CD4-positive, alpha-beta T cell treated with Interleukin-17A for 1 hour (primary cell): ENCODE measurements at places on chromosomes 12 and 14.

- no peak for DNase-seq
Measured at GRCh38 chr14:78341827-78342389, 171.7 kb downstream of the NRXN3 start.

DNA sequence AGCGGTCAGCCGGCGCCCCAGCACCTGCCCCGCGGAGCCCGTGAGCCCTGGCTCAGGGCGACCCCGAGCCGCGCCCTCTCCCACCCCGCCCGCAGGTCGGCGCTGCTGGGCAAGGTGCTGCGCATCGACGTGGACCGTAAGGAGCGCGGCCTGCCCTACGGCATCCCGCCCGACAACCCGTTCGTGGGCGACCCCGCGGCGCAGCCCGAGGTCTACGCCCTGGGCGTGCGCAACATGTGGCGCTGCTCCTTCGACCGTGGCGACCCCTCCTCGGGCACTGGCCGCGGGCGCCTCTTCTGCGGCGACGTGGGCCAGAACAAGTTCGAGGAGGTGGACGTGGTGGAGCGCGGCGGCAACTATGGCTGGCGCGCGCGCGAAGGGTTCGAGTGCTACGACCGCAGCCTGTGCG, 14.4 kb downstream of the HHIPL1 start:
- no peak for DNase-seq

DNA sequence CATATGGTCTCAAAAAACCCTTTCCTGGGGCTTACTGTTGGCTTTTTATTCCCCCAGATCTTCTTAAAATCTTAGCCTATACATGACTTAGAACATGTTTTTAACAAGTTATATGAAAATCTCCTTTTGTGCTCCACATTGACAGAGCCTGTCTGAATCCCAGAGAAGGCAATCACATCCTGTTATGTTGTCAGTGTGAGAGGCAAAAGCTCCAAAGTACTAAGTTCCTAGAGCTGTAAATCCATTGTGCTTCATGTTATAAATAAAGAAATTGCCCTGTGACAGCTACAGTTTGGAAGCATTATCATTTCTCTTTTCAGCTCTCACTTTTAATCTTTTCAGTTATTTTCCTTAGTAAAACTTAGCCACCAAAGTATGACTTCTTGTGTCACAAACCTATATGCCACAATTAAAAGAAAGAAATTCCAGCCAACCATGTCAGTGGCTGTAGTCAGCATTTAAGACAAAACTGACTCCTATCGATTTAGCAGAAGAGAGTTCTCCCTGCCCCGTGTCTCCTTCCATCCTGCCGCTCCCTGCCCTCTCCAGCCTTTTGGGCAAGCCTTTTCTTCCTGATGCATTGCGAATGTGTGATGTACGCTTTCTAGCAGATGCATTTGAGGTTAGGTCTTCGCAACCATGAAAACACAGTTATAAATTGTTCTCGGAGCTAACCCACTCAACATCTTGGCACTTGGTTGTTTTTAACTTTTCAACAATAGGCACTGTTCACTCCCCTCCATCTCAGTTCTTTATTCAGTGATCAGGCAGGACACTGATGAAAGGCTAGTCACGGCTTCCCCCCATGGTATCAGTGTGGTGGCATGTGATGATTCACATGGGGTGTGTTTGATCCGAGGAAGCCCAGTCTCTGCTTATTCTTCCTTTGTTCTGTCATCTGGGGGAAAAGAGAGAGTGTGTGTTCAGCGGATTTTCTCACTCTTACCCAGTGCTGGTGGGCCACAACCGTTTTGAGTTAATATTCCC, 143.5 kb downstream of the SSPN start:
- no peak for DNase-seq

DNA sequence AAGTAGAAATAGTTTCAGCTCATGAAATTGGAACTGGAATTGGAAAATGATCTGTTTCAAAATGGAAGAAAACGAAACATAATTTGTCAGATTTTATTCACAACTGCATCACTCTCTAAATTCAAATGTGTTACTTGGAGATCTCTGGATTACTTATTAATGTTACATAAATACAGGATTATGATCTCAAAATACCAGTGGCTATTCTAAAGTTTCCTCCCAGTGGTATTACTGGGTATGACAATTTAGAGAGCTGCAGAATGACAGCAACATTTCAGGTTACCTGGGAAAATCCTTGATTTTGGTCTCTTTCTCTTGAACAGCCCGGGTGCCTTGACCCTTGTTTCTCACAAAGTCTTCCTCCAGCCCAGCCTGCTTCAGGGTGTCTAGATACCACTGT, 14.2 kb downstream of the FAM161B start:
- DNase-seq: peak; percentile 4
